ENCODE measurements at places on chromosomes 5 and 9.

- no peak for DNase-seq
Observed at GRCh38 chr9:134061688-134062371, 6.0 kb downstream of the BRD3 start.

GRCh38 chr5:54616031-54616430, 98.5 kb downstream of the SNX18 start:
- DNase-seq = no peak

- no peak for DNase-seq
Observed at GRCh38 chr5:169168280-169168679, 132.7 kb downstream of the SLIT3 start.

DNA sequence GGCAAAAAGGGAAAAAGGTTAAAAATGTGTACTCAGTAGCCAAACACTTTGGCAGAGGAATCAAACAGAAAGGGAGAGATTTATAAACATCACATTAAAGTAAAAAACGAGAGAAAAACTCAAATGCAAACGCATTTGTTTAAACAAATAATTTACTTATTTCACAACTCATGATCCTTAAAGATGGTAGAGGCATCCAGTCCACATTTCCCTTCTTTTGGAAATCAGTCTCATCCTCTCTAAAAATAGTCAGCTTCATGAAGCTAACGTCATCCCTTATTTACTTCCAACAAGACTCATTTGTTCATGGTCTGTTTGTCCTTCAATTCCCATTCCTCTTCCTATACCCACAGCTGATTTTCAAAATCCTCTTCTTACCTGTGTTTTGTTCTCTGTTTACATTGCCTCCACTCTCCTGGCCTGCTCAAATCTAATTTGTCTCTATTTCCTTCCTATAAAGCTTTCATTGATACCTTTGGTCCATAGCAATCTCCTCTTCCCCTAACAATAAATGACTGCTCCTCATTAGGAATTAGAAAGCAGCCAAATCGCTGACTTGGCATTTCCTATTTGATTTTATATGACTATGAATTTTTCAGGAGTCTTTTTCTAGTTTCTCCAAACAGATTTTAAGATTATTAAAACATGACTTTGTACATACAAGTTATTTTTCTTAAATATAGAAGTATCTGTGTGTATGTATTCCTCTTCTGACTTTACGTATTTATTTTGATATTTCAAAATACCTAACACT, 805.3 kb downstream of the TLE1 start:
- DNase-seq = no peak

GRCh38 chr5:31496301-31496700, 35.6 kb downstream of the DROSHA start:
- no peak for DNase-seq

- no peak for DNase-seq
Observed at GRCh38 chr5:119269061-119269944, 86.5 kb upstream of the TNFAIP8 start.

- DNase-seq = no peak
Observed at GRCh38 chr5:170519549-170519948, 15.7 kb downstream of the KCNIP1 start.

DNA sequence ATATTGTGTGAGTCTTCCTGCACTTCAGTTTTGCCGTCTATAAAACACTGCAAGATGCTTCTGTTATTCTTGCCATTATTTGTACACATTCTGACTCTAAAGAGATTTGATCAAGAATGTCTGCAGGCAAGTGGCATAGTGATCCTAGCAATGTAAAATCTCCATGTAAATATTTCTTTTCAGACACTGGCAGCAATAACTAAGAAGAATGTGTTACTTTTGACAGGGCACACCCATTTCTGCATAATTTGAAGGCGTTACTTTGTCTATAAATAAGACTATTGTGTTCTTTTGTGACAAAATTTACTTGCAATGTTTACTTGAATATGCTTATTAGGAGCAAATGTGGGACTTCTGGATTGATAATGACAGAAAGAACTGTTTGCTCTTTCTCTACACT, 20.1 kb downstream of the RANBP3L start:
- no peak for DNase-seq

DNA sequence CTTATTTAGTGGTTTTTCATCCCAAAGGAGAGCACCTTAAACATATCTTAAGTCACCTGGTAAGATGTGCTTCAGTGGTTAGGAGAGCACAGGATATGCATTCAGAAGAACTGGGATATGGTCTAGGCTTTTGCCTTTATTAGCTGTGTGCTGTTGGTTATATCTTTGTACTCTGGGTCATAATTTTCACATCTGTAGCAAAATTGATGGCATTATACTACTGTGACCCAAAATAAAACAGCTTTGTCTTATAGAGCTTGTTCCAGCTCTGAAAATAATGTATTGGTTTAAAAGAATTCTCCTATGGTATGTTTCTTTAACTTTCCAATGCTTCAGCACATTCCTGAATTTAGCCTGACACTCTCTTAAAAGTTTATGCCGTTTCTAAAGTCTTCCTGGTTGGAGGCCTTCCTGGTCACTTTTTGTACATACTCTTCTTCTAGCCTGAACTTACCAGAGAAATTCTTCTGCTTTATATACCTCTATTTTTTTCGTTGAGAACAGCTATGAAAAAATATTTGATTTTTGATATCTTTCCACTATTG, 337.1 kb upstream of the MPDZ start:
- no peak for DNase-seq

DNA sequence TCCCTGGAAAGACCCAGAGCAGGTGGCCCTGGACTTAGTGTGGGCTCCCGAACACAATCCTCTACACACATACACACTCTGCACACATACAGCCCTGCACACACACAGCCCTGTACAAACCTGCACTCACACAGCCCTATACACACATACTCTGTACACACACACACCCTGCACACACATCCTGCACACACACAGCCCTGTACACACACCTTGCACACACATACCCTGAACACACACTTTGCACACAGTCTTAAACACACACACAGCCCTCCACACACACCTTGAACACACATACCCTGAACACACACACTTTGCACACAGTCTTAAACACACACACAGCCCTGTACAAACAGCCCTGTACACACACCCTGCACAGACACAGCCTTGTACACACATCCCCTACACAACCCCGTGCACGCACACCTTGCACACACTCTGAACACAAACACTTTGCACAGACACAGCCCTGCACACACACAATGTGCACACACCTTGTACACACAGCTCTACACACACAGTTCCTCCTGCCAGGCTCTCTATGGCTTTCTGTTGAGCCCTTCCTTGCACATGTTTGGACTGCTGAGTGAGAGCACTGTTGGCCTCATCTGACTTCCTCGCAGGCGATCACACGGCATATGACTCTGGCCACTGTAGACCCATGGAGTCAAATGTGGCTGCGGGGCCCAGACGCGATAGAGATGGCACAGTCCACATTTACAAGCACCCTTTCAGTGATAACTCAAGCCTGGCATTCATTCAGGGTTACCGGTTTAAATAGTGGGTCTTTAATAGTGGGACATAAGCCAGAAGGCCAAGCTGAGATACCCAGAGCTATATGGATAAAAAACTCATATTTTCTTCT, 245.7 kb upstream of the IRX1 start:
- DNase-seq = no peak

GRCh38 chr5:56012281-56012963, 17.7 kb upstream of the IL6ST start:
- no peak for DNase-seq

DNA sequence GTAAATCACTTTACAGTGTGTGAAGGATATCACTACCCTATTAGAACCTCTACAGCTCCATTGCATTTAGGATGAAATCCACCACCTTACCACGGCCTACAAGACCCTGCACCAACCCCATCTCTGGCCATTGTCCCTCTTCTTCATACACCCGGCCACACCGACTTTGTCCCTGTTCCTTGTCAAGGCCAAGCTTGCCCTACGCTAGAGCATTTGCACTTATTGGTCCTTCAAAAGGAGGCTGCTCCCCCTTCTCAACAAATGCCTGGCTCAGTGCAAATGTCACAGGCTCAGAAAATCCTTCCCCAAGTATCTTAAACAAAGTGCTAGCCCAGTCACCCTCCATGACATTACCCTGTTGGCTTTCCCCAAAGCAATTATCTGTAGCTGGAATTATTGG, 4.1 kb upstream of the HRH2 start:
- no peak for DNase-seq

DNA sequence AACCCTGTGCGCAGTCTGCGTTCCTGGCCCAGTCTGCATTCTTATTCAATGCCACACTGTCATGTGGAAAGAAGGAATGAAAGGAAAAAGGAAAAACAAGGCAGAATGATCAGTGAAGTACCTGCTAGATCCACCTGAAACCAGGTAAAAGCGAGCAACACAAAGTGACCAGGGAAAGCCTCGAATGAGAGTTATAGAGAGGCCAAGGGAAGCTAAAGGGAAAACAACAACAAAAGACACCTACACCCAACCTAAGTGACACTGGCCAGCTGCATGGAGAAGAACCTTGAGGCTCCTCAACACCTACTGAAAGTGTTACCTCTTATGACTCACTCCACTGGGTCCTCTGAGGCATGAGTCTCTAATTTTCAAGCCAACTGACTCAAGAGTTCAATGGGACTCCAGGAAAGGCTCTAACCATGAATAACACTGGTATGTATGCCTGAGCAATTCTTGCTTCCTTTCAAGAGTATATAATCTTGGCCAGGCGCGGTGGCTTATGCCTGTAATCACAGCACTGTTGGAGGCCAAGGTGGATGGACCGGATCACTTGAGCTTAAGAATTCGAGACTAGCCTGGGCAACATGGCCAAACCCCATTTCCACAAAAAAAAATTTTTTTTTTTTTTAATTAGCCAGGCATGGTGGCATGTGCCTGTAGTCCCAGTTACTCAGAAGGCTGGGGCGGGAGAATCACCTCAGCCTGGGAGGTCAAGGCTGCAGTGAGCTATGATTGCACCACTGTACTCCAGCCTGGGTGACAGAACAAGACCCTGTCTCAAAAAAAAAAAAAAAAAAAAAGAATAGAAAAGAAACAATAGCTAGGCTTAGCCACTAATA, 29.0 kb downstream of the MTMR12 start:
- no peak for DNase-seq

DNA sequence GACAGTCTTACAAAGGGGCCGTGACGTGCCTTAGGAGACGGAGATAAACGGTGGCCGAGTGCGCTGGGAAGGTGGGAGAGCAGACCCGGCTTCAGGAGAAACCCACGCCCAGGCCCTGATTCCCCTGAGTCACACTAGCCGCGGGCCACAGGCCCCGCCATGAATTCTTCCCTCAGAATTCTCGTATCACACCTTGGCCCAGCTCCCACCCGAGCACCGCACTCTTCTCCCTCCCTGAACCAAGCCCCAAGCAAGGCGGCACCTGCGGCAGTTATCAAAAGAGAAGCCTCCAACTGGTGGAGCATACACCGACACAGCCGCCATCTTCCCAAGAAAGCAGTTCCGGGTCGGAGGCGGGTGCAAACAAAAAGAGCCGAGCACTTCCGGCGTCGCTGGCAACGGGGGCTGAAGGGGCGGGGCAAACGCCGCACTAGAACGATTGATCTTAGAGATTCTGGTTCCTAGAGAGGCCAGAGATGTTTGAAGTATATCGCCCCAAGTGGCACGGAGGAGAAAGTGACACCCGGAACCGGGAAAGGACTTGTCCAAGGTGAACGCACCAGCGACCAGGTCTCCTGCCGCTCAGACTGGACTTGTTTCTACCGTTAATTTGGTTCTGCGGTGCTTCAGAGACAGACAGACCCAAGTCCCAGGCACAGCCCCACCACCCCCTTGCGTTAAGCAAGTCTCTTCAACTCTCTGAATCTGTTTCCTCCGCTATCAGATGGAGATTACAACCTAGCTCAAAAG, at the start of gene PSMB7:
PSMB7 (minus strand) TSS at position 341 of the 750 bp plus-strand sequence; CDS start at position 324, 17 bp downstream.
- peak; percentile 92 for DNase-seq

DNA sequence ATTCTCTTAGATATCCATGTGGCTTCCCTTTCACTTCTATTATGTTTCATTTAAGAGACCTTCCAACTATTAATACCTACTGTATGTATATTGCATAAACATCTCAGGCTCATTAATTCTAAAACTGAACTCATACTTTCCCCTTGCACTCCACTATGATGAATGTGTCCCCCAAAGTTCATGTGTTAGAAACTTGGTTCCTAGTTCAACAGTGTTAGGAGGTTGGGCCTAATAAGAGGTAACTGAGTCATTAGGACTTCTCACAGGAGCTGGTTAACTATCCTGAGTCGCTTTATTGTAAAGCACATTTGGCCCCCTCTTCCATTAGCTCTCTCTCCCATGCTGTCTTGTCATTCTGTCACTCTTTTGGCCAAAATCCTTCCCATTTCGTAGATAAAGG, 22.0 kb downstream of the ANKHD1 start:
- no peak for DNase-seq

DNA sequence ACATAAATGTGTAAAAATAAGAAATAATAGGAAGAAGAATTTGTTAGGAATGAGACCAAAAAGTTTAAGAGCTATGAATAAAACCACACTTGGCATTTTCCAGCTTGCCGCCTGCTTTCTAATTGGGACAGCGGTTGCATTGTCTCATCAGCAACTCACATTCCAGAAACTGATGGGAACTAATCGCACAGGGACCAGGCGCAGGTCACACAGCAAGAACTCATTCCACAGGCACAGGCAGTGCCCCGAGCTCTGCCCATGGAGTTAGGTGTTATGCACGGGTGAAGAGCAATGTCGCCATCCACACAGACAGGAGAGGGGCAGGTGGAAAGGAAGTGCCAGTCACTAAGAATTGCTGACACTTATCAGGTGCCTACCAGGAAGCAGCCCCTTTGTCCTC, 279.9 kb downstream of the NSG2 start:
- DNase-seq = no peak

GRCh38 chr9:34983209-34983608, 6.3 kb upstream of the DNAJB5 start:
- no peak for DNase-seq

GRCh38 chr9:134359493-134360179, 33.4 kb downstream of the RXRA start:
- no peak for DNase-seq

DNA sequence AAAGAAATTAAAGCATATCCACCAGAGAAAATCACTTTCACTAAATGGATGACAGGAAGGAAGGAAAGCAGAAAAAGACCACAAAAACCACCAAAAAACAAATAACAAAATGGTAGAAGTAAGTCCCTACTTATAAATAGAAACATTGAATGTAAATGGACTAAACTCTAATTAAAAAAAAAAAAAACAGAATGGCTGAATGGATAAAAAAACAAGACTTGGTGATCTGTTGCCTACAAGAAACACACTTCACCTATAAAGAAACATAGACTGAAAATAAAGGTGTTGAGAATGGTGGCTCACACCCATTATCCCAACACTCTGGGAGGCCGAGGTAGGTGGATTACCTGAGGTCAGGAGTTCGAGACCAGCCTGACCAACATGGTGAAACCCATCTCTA, 122.9 kb downstream of the HMHB1 start:
- no peak for DNase-seq

- DNase-seq = no peak
Observed at GRCh38 chr5:109830955-109831502, 141.3 kb downstream of the MAN2A1 start.

- DNase-seq = peak; percentile 80
Observed at GRCh38 chr5:181243564-181244343, at the start of gene RACK1. TSS of gene RACK1 (minus strand) at chr5:181243906. CDS start at chr5:181243800, 106 bp downstream.

- DNase-seq = no peak
Observed at GRCh38 chr5:115457571-115457970, 87.0 kb downstream of the FEM1C start.
